ENCODE measurements at places on chromosomes 6 and 20.

GRCh38 chr6:38134704-38135088 is 315.2 kb downstream of the ZFAND3 start:
- DNase-seq, result no peak

DNA sequence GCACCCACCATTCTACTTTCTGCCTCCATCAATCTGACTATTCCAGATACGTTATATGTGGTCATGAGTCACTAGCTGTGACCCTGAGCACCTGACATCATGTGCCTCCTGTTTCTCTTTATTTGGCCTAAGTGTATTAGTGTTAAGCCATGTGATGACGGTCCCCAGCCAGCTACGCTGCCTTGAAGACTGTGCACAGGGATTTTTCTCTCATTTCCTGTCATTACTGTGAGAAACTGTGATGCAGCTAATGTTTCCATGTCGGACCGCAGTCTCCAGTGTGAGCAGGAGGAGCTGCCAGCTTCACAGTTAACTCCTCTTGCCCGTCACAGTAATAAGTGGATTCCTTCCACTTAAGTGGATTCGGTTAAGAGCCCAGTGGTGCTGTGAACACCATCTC is 9.9 kb upstream of the SPATS1 start:
- no peak for DNase-seq

GRCh38 chr6:52497652-52498408 is 77.7 kb downstream of the EFHC1 start:
- no peak for DNase-seq

- DNase-seq, result no peak
Observed at GRCh38 chr6:47116086-47116485, 74.0 kb upstream of the ADGRF1 start.

DNA sequence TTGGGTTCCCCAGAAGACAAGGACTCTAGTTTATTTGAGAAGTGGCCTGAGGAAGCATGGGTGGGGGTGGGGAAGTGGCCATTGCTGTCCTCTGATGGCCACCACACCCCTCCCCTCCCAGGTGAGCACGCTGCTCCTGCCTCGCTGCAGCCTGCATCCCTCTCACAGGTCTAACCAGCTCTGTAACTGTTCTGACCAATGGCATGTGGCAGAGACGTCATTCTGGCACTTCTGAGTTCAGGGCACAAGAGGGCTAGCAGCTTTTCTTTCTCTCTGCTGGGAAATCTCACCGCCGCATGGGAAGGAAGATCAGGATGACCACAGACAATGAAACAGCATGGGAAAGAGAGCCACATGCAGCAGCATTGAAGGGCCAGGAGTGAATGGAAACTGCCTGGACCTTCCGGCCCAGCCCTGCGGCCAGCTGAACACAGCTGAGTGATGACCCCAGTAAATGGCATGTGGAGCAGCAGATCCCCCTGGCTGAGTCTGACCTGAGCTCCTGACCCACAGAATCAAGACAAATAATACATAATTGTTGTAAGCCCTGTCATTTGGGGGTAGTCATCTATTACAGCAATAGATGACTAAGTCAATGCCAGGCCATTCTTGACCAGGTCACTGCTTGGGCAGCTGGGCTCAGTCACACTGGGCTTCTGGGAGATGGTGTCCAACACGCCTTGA is 179.8 kb downstream of the LINC00237 start:
- no peak for DNase-seq

GRCh38 chr6:13076575-13076974 is 251.8 kb downstream of the TBC1D7 start:
- DNase-seq, result no peak

GRCh38 chr6:11473008-11473740 is 64.4 kb upstream of the TMEM170B start:
- DNase-seq, result no peak

DNA sequence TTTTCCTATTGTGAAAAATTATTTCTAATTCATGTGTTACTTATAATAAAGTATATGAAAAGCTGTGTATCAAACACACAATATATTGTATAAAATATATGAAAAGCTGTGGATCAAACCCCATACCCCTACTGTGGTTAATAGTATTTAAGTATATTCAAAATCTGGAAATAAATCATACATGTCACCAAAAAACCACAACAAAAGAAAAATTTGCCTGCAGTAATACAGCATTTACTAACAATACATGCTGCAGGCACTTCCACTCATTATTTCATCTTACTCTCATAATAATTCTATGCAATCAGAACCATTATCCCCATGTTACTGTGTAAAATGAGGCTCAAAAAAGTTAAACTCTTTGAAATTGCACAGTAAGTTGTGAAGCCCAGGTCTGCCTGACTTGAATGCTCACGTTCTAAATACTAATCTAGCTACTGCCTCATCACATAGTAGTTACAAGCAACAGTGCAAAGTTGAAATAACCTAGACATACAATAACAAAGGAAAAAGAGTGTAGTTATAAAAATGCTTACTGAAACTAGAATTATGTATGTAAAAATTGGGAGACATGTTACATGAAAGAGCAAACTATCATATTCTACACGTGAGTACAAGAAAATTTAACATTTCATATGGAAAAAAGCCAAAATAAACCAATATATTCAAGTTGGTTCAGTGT is 61.7 kb downstream of the FAM217A start:
- no peak for DNase-seq

DNA sequence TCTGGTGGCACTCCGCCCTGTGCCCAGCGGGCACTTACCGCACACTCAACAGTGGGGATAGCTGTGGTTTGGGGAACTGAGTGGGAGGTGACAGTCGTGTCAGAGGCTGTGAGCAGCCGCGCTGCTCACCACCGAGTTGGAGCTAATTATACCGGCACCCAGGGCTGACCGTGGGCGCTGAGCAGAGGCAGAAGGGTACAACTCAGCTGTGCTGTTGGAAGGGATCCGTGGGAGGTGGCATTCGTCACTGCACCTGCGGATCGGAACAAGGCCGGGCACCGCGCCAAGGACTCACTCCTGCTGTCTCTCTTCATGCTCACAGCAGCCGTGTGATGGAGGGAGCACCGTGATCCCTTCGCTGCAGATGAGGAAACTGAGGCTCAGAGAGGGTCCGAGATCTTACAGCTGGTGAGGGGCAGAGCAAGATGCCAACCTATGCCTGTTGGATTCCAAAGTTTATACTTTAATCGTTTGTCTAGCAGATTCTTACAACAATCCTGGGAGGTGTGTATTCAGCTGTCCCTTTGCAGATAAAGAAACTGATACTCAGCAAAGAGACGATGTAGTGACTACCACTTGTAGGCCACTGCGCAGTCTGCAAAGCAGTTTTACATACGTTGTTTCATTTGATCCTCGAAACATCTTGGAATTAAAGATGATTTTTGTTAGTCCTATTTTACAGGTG is 713 bp upstream of the ELMO2 start:
- peak; percentile 93 for DNase-seq

DNA sequence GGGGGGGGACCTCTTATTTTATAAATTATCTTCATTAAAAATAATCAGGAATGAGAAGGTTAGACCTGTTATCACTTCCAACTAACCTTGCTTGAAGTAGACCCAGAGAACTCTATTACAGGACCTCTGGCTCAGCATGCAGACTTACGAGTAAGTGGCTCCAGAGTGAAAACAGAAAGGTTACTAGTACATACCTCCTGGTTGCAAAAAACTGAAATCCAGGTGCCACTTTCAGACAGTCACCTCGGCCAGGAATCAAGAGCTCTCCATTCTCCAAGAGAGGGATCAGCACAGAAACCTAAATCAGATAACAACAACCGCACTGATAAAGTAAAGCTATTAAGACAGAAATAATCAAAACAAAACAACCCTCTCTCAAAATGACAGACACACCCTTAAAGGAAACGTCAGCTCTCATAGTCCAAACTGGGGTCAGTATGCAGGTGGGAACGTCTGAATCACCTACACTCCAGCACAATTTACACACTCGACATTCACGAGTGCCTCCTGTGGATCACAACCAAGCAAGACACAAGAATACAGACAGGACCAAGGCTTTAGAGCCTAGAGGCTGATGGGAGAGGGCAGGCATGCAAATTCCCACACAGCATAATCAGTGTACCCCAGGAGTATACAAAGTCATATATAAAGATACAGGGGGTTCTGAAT is 31.8 kb downstream of the MDN1 start:
- DNase-seq, result no peak

GRCh38 chr6:159916752-159917151 is 26.0 kb downstream of the MAS1 start:
- DNase-seq, result no peak

DNA sequence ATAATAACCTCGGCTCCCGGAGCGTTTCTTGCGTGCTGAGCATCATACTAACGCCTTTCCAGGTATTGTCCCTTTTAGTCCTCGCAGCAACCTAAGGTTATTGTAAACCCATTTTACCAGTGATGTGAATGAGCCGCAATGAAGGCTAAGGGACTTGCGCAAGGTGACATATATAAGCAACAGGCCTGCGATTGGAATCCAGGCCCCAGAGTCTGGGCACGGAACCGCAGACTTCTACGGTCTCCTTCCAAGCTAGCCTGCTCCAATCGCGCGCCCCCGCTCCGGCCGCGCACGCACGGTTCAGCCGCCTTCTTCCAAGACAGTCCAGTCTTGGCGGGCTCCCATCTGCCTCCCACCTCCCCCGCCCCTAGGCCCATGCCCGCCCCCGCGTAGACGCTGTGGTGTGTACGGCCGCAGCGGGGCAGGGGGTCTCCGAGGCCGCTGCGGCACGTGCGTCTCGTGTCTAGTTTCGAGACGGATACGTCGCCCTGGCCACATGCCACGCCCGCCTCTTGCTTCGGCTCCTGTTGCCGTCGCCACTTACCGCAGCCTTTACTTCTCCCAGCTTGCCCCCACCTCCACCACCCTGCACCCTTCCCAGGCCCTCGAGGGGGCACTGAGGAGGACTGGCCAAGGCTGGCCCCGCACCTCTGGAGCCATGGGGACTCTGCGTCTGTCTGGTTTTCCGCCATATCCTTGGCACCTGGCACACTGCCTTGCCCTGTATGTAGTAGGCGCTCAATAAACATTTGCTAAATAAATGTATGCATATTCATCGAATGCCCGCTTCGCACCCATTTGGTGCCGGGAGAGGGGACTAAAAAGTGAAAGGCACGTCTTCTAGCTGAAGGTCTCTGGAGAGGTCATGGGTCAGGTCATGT is 855 bp upstream of the GFOD1 start:
- DNase-seq, result peak; percentile 12

GRCh38 chr6:104126315-104127005 is 733.3 kb downstream of the HACE1 start:
- DNase-seq, result no peak

GRCh38 chr6:142155895-142156757 is 9.1 kb downstream of the VTA1 start:
- DNase-seq, result no peak

- DNase-seq, result no peak
Observed at GRCh38 chr20:23435626-23436539, 3.6 kb upstream of the CSTL1 start.

- DNase-seq, result peak; percentile 37
Observed at GRCh38 chr6:13453771-13454251, 33.6 kb downstream of the GFOD1 start.

DNA sequence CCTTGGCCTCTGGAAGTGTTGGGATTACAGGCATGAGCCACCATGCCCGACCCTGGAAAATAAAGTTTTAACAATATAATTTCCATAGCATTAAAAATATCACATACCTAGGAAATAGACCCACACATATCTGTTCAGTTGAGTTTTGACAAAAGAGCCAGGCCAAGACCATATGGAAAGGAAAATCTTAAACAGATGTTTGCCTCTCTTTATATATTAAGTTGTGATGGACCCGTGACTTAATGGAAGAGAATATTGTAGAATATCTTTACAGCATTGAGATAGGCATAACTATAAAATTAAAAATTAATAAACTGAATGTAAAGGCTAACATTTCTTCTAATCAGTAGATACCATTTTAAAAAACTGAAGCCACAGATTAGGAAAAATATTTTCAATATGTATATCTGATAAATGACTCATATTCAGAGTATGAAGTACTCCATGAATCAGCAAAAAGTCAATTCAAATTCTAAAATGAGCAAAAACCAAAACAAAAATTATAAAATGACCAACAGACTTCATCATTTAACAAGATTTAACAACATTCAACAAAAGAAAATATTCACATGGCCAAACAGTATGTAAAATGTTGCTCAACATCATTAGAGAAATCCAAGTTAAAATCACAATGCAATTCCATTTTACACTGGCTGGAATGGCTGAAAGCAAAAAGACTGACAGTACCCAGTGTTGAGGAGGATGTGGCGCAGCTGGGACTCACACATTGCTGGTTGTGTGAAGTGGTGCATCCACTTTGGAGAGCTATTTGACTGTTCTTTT is 43.3 kb downstream of the GTF2H5 start:
- DNase-seq, result peak; percentile 32

DNA sequence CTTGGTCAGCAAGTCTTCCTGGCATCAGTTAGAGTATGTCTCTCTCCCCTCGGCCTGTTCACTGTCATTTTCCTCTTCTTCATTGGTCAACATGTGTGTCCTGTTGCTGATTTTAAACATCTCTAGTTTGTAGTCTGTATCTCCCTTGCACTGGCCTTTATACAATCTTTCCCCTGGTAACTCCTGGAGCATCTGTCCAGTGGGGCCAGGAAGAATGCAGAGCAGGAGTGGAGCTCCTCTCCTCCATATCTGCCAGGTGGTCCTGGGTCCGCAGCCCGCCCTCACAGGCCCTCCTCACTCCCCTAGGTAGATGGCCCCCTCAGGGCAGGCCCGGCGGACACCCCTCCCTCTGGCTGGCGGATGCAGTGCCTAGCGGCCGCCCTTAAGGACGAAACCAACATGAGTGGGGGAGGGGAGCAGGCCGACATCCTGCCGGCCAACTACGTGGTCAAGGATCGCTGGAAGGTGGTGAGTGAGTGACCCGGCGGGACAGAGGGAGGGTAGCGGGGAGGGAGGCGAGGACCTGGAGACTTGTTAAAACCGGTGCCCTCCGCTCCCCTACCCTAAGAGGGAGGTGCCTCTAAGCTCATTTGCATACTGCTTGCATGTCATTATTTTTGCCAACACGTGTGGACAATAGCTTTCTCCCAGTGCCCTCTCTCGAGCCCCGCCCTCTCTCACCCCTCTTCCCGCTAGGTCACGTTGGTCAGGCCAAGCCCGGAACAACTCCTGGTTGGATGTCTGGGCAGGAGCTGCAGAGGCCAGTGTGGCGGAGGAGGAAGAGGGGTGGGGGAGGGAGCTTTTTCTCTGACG is 3.2 kb downstream of the TTBK1 start:
- DNase-seq, result no peak

DNA sequence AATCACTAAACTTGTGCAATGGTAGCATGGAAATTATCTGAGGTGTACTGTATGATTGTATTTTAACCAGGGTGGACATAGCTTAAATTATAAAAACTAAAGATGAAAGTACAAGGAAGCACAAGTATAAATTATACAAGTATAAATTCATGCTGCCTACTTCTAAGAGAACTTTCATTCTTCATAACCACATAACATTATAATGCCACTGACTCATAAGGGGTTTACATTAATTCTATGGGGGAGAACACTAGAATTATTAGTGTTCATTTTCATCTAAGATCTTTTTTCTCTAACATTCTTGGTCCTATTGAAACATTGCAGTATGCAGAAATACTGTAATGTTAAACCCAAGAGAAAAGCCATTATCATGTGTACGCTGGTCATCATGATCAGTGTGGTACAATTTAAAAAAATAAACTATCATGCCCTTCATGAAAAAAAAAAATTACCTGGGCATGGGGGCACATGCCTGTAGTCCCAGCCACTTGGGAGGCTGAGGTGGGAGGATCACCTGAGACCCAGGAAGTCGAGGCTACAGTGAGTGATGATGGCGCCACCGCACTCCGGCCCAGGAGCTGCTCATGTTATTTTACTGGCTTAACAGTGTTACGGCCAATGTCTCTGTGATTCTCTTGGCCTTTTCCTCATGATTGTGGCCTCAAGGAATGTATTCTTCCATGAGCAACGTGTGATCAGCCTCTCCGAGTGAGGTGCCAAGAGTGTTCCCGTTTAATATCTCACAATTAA is 25.9 kb upstream of the AHCY start:
- no peak for DNase-seq

- DNase-seq, result no peak
Observed at GRCh38 chr6:127630800-127631199, 53.8 kb downstream of the C6orf58 start.

All from activated naive CD4-positive, alpha-beta T cell treated with Interleukin-2 at 50 U/mL for 16 hours (primary cell).